ENCODE measurements at places on chromosomes 2 and 18.

DNA sequence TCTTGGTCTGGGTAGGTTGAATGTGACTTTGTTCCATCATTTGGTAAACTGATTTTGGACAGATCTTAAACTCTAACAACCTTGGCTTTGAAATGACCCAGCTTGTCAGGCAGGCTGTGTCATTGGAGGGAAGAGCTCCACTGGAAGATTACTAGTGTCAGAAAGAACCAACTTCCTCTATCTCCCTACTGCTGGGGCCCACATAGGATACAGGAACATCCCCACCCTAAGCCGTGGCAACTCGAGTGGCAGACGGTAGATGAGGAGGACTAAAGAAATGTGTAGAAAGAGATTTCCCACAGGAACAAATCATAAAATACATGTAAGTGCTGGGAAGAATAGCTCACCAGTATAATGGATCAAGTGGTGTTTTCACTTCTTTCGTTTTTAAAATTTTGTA, 4.3 kb upstream of the G6PC2 start:
- DNase-seq: no peak

DNA sequence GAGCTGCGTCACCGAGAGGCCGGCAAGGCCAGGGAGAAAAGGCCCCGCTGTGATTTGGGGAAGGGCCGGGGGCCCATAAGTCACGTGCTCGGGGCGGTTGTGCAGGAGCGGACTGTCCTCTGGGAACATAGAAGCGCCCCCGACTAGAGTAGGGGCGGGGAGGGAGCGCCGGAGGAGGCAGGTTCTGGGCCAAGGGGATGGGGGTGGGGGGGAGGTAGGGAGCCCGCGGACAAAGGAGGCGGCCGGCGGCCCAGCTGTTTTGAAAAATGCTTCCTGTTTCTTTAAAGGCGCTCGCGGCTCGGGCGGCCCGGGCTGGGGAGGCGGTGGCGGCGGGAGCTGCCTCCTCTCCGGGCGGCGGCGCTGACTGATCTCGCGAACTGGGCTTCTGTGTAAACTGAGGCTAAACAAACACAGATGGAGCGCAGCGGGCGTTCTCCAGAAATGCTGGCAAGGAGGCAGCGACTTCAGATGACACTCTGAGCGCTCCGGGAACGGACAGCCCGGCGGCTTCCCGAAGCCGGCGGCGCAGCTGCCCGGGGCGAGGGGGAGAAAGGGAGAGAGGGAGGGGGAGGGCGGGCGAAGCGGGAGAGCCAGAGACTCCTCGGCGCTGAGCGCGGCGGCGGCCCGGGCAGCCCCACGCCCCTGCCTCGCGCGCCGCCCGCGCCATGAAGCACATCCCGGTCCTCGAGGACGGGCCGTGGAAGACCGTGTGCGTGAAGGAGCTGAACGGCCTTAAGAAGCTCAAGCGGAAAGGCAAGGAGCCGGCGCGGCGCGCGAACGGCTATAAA, at the start of gene ATOH8:
Gene ATOH8 (plus strand): TSS at position 467 of the 788 bp plus-strand sequence. CDS start 199 bp downstream, at position 666.
- peak; percentile 48 for DNase-seq

DNA sequence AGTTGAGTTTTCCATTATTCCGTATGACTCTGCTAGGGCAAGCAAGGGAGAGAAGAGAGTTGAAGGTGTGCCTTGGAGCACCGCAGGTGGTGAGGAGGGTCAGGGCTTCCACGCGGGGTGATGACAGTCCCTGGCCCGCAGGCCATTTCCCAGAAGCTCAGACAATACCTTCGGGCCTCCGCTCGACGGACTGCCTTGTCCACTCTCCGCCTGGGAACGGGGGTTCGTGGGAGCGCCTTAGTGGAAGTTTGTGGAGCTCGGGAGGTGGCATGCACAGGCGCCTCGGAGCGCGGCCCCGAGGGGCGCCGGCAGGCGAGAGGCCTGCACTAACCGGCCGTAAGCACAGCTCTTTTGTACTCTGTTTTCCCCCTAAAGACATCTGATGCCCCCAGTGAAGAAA, 69.8 kb downstream of the ARHGEF33 start:
- DNase-seq: no peak

DNA sequence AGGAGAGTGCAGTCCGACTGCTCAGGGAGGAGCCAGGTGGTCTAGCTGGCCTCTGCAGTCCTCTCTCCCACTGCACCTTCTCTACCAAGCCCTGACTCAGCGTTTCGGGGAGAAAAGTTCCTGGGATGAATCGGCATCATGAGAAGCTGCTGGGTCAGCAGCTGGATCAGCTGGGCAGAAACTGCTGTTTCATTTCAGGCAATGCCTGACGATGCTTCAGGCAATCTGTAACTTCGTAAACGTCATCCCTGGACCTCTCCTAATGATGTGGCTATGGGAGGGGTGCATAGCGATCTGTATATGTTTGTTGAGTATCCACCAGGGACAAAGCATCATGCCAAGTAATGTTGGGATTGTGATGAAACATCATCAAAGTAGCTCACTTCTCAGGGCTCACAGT, 20.7 kb downstream of the LIPG start:
- no peak for DNase-seq

DNA sequence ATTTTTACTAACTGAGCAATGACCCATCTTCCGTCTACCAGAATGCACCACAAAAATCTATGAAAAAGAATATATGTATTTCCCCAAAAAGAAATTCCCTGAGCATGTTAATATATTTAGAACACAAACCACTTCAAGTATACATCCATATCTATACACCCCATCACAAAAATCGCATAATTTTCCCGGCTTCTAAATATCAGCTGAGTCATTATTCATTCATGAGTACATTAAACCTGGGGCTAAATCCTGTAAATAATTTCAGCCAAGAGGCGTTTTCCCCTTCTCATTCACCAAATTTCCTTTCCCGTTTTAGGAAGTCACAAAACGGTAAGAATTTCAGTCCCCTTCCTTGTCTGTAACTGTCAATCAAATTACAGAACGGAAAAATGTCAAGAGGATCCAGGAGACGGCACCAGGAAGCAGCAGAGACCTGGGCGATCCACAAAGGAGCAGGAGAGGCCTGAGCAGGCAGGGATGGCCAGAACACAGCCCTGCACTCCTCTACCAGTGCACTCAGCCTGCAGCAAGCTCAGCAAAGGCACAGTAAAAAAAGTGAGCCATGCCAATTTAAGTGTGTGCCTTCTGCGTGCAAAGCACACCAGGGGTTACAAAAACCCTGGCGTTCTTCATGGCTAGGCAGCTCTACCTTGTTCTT, 300.7 kb downstream of the TCF4 start:
- DNase-seq: no peak

DNA sequence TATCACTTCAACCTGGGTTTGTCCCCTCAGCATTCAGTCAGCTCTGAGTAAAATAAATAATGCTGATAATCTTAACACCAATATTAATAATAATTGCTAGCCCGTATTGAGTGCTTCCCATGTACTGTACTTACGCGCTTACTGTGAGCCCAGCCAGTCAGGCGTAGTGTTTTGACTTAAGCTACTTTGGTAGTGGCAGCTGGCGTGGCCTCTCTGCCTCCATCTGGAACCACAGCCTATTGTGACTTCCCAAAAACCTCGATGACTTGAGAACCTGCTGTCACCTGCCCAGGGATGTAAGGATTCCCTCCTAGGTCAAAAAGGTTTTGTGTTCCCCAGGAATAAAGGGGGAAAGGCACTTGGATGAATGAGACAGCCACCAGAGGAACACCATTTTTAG, 53.2 kb downstream of the SUMO1 start:
- no peak for DNase-seq

- DNase-seq: peak; percentile 59
Measured at GRCh38 chr2:148645539-148646230, 1.1 kb downstream of the EPC2 start.

DNA sequence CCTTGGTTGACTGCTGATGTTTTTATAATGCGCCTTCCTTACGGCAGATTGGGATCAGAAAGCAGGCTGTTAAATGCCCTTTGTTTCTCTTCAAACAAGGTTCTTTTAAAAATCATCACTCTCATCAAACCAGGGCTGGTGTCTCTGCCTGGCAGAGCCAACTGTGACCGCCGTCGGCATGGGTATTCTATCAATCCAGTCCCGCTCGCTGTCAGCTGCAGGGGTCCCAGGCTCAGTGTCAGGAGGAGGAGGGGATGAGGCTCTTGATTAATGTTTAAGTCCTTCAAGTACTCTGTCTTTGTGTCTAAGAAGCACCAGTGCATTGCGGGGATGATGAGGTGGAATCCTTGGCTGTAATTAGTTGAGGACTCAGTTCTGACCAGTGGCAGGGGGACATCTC, 348.1 kb downstream of the RNF144A start:
- no peak for DNase-seq

GRCh38 chr2:196413821-196414274, 225.7 kb upstream of the CCDC150 start:
- DNase-seq: no peak
